ENCODE measurements at places on chromosomes 6 and 20. TPM values are rescaled to one million over a fixed set of nuclear protein-coding genes. Genes with fewer than 3 reads are reported as not detected.

DNA sequence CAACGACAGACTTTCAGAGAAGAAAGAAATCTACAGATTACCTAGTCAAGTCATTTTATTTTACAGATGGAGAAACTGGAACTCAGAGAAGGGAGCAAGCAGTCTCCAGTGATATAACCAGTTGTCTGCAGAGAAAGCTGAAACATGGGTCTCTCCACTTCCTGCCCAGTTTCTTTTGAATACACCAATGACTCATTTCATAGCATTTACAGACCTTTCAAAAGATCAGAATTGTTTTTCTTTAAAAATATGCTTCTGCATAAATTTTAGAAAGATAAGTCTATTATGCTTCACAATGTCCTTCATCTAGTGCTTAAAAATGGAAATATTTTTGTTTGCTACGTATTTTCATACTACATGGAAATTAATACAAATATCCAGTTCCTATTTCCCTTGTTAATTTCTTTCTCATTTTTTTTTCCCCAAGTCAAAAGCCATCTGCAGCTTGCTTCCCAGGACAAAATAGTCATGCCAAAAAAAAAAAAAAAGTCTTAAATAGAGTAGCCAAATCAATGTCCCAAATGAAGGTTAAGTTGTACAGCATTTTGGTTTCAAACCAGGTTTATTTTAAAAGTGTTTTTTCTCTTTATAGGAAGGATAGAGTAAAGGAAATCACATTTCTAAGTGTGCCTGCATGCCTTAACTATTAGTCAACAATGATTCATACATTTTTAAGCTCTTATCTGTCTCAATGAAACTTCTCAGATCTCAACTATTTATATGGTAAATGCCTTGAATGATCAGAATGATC lies 36.9 kb downstream of the ARHGAP18 start:
- H3K4me1 ChIP-seq, result peaks cover 27% of the 10 kb centered on the region
- no peaks in the 10 kb centered on the region for H3K36me3 ChIP-seq

DNA sequence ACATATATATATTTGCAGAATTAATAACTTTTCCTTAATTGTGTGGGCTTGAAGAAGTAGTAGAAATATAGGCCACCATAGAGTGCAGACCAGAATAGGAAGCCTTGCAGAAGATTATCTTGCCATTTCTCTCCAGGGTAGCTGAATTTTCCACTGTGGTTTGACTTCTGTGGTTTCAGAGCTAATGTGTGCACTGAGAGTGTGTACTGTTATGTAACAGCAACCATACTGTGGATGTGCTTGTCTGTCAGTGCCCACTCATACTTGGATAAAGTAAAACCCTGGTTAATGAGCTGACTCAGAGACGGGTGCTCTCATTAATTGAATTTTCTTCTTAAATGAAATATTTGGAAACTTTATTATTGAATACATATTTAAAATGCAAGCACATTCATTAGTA lies 57.2 kb downstream of the CEP43 start:
- H3K36me3 ChIP-seq, result no peaks in the 10 kb centered on the region
- no peaks in the 10 kb centered on the region for H3K27me3 ChIP-seq

The SLC24A3 gene
- 0.49 TPM for polyA plus RNA-seq

GRCh38 chr20:57977569-57977968 lies 250.9 kb downstream of the ANKRD60 start:
- H3K4me3 ChIP-seq, result no peak overlapping the region
- H3K36me3 ChIP-seq, result no peaks in the 10 kb centered on the region
- no peak for DNase-seq

The GPR6 gene
- not detected for polyA plus RNA-seq

- no peaks in the 10 kb centered on the region for H3K36me3 ChIP-seq
- H3K4me3 ChIP-seq, result no peak overlapping the region
- H3K27ac ChIP-seq, result no peak overlapping the region
- no peak for DNase-seq
- no peaks in the 10 kb centered on the region for H3K27me3 ChIP-seq
These were observed 35.8 kb downstream of the HIVEP1 start for GRCh38 chr6:12047792-12048432.

GRCh38 chr6:3926150-3926482 lies 76.9 kb downstream of the FAM50B start:
- no peaks in the 10 kb centered on the region for H3K27me3 ChIP-seq
- no peaks in the 10 kb centered on the region for H3K4me1 ChIP-seq
- no peak overlapping the region for H3K4me3 ChIP-seq
- H3K27ac ChIP-seq, result no peak overlapping the region
- no peaks in the 10 kb centered on the region for H3K36me3 ChIP-seq

The BHLHE23 gene
- polyA plus RNA-seq, result not detected

GRCh38 chr6:121533321-121533841 lies 97.9 kb downstream of the GJA1 start:
- no peak for DNase-seq
- H3K27ac ChIP-seq, result no peak overlapping the region
- peaks cover 20% of the 10 kb centered on the region for H3K4me1 ChIP-seq
- H3K27me3 ChIP-seq, result no peaks in the 10 kb centered on the region
- no peak overlapping the region for H3K4me3 ChIP-seq
